NCI-H2081 treated with DMSO at 0.1 percent for 48 hours (cell line): ENCODE measurements at places on chromosomes 3 and 15.

GRCh38 chr3:17136136-17136721 is 251.5 kb downstream of the PLCL2 start:
- no peak for DNase-seq

DNA sequence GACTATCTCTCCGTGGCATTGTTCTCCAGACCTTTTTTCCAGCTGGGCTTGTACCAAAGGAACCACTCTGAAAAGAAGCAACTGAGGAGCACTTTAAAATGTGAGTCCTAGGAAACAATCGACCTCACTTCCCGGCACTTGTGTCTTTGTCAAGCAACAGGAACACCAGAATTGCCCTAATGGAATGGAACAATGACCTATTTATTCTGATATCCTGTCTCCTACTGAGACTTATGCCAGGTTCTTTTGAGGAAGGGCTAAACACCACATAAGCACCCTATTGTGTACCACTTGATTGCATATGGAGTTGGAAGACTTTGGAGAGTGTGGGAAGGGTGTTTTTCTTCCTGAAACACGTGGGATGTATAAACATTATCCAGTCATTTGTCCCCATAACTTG is 56.8 kb upstream of the TGFBR2 start:
- DNase-seq, result no peak

DNA sequence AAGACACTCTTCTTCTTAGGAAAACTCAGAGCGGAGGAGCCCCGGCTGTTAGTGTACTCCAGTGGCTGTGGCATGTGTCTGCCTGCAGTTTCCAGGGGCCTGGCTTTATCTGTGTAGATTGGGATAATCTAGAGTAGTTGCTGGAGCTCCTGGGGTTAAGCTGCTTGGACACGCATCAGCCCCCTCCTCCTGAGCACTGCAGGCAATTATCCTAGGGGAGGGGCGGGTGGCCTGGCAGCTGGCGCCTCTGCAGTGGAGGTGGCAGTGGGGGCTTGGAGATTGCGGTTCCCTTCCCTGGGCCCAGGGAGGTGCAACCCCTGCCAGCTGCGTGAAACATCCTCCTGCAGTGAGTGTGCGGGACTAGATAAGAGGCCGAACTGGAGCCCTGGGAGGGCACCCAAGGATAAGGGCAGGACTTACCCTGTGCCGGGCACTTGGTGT is 68.2 kb downstream of the EFCAB12 start:
- no peak for DNase-seq

DNA sequence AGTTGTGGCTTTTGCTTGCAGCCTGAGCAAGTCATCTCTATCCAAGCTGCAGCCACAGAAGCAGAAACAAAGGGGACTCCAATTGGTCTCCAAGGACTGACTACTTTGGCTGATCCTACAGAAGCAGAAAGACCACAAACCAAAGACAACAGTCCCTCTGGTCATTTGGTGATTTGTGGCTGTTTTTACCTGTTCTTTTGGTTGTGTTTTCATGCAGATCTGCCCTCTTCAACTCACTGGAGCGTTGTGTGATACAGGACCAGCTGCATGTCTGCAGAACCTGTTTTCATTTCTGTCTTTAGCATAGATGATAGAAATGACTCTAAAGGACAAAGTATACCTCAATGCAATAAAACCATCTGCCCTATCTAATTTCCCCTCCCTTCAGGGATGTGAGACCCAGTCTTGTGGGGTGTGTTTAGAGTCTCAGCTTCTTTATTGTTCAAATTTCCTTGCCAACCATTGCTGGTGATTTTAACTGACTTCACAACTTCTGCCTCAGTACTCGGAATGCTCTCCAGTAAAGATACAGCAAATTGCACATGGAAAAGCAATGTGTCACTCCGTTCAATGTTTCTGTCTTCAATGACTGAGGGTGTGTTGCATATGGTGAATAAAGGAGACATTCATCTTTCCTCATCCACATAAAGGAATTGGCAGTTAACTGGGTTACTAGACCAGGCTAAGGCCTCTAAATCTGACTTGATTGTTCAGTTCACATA is 48.9 kb upstream of the SLC7A14 start:
- DNase-seq, result no peak

DNA sequence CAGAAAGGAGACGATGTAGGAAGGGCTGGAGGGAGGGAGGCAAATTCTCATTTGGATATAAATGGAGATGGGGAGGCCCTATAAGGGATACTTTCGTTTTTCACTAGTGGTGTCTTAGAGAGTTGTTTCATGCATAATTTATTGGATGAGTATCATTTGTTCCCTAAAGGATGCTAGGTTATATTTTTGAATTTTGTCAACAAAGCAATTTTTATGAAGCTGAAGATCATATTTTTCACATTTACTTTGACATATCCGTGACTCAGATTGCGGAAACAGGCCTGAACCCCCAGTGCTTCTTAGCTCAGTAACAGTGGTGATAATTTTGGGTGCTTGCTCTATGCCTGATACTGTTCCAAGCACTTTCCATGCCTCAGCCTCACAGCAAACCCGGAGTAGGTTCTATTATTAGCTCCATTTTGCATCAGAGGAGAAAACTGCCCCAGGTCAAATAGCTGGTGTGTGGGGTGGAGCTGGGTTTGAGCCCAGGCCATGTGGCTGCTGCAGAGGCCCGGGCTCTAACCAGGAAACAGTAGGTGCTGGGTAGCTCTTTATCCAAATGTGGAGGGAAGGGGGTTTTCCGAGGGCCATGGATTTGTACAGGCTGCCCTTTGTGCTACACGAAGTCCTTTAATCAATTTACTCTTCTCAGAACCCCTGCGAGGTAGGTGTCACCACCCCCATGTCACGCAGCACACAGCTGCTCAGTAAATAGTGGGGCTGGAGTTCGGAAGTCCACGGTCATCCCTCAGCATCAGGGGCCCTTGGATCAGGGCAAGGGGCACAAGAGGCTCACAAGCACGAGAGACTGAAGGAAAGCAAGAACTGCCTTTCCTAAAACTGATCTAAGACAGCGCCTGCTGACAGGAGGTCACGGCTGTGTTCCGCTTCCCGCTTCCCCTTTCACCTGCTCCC is 99.1 kb downstream of the SLC49A4 start:
- DNase-seq, result no peak
